NCI-H2081 (cell line): ENCODE measurements at places on chromosomes 16 and 17.

DNA sequence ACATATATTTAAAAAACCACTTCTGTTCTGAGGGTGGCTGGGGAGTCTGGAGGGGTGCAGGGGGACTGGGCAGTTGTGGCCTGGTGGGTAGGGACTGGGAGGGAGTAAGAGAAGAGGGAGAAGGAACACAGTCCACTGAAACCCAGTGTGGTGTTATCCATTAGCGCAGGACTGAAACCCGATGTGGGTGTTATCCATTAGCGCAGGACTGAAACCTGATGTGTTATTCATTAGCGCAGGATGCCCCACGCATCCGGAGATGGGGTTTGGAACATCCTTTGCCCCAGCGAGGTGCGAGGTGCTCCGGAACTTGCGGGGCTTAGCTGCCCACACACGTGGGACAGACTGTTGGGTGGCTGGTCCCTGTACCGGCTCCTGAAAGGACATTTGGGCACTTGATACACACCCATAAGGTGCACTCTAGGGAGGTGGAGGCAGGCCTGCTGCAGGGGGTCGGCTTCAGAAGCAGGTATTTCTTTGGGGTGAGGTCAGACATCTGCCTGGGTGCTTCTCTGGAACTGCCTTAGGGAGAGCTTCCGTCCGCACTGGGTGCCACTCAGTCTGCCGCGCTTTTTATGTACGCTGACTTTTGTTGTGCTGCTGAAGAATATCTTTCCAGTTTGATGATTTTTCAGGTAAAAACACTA is 20.3 kb upstream of the FASN start:
- no peak for DNase-seq

GRCh38 chr17:13044572-13045065 is 26.8 kb upstream of the ELAC2 start:
- no peak for DNase-seq

- no peak for DNase-seq
These were observed 8.5 kb downstream of the TEKT1 start for GRCh38 chr17:6823011-6823442.

GRCh38 chr16:14399378-14400284 is 230.4 kb downstream of the PARN start:
- no peak for DNase-seq

GRCh38 chr17:28147017-28147416 is 104.5 kb downstream of the NLK start:
- DNase-seq = peak; percentile 66

- DNase-seq = no peak
These were observed 100.6 kb downstream of the ZNF423 start for GRCh38 chr16:49755313-49755620.

- peak; percentile 44 for DNase-seq
These were observed 8.4 kb upstream of the SREBF1 start for GRCh38 chr17:17845046-17845775.

DNA sequence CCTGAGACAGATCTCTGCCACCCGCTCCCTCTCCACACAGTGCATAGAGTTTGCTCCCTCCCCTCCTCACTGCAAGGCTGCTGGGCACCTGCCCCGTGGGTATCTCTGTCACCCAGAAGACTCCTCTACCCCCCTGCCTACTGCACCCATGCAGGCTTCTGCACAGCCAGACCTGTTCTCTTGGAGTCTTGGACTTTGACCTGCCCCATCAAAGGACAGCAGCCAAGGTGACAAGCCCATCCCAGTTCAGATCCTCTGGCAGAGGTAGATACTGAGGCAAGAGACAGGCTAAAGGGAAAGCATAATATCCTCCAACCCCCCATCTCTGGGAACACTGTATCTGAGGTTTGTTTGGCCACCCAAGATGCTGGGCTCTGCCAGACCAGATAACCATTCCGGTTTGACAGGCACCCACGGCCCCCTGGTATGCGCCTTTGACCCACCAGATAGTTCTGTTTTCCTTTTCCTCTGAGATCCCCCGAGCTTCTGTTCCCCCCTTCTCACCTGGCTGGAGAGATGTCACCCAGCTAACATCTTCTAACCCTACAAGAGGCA is 239.6 kb downstream of the SOX9 start:
- no peak for DNase-seq

GRCh38 chr17:80639658-80640057 is 95.0 kb downstream of the RPTOR start:
- no peak for DNase-seq

DNA sequence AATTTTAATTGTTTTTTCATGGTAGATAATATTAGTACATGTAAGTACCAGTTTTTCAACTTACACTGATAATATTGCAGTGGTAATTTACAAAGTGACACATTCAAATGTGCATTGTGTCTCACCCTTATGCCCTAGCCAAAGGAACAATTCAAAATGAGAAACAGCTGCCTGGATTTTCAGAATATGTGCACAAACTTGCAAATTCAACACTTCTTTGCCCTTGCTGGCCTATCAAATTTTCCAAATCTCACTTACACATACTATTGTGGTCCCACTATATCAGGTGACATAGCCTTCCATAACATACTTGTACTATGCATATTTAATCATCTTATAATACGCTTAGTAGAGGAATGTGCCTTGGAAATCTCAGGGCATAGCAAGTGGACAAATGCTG is 32.6 kb upstream of the LRRC37A3 start:
- DNase-seq = no peak

- peak; percentile 13 for DNase-seq
These were observed 63.6 kb downstream of the NUP93 start for GRCh38 chr16:56793492-56793891.

GRCh38 chr17:17504341-17505140 is 8.3 kb upstream of the RASD1 start:
- DNase-seq = no peak

DNA sequence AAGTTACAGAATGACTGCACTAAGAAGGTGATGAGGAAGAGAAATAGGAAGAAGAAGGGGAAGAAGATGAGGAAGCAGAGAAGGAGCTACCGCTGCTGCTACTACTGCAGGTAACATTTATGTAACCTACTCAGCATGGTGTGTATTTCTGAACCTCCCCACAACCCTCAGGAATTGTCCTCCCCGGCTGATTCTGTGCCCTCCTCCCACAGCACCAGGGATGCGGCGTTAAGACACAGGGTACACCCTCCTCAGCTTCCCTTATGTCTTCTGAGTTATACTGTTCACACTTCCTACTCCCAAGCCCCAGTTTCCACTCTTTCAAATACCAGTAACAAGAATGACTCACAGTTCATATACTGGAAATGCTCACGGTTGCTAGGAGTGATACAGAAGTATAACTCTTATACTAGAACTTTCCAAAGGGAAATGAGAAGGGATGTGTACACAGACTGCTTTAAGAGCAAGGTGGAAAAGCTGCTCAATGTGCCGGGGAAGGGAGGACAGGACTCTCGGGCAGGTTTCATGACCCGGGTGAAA is 224.5 kb upstream of the PSMD7 start:
- no peak for DNase-seq

GRCh38 chr16:85620374-85620773 is 7.3 kb downstream of the GSE1 start:
- no peak for DNase-seq

- no peak for DNase-seq
These were observed 116.5 kb downstream of the SOCS1 start for GRCh38 chr16:11139326-11140097.

DNA sequence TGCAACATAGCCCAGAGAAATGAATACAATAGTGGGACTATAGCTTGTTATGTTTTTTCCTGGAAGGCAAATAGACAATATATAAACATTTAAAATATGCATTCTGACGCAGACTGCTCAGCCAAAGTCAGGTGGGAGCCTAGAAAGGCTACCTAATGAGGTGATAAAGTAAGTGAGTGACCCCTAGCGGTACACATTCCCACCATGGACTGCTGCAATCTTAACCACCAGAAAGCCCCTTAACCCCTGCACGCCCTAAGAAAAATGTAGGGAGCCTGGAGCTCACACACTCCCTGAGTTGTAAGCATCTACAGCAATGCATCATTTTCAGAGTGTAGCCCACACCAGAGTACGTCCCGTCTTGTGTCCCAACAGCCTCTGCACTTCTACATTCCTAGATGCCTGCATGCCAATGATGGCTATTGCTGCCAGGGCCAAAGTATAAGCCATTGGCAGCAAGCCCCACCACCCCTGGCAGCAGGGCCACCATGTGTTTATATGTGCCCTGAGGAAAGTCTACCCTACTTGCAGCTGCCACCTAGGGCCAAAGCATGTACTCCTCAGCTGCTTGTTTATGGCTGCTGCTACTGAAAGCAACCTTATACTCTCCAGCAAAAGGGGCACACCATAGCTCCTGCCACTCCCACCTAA is 127.6 kb downstream of the KIF2B start:
- no peak for DNase-seq

DNA sequence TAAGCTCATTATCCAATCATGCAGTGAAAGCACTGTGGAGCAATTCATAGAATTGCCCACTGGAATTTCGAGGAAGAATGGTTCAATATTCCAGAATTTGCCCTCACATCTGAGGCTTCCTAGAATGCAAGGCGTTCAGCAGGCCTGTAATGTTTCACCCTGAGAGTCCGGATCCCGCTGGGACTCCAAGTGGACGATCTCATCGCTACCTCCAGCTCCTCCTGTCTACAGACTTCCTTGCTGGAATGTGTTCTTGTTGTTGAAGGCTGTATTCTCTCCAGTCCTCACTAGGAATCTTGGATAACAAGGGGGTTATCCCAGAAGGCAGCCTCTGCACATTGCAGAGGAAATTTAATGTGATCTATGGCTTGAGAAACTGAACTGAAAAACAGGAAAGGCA is 7.8 kb downstream of the SLC47A1 start:
- DNase-seq = no peak

- no peak for DNase-seq
These were observed 16.0 kb downstream of the CD7 start for GRCh38 chr17:82301300-82301915.

DNA sequence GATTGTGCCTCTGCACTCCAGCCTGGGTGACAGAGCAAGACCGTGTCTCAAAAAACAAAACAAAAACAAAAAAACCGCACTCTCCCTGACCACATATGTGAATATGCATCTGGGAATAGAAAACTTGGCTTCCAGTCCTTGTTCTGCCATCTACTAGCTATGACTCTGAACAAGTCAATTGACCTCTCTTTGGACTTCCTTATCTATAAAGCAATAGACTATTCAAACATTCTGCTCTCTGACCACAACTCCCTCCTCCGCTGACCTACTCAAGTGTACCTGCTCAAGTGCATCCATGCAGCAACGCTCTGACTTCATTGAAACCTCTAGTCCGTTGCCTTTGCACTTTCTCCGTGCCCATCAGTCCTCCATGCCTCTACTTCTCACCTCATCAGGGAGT is 52.6 kb upstream of the KDM6B start:
- DNase-seq = no peak

DNA sequence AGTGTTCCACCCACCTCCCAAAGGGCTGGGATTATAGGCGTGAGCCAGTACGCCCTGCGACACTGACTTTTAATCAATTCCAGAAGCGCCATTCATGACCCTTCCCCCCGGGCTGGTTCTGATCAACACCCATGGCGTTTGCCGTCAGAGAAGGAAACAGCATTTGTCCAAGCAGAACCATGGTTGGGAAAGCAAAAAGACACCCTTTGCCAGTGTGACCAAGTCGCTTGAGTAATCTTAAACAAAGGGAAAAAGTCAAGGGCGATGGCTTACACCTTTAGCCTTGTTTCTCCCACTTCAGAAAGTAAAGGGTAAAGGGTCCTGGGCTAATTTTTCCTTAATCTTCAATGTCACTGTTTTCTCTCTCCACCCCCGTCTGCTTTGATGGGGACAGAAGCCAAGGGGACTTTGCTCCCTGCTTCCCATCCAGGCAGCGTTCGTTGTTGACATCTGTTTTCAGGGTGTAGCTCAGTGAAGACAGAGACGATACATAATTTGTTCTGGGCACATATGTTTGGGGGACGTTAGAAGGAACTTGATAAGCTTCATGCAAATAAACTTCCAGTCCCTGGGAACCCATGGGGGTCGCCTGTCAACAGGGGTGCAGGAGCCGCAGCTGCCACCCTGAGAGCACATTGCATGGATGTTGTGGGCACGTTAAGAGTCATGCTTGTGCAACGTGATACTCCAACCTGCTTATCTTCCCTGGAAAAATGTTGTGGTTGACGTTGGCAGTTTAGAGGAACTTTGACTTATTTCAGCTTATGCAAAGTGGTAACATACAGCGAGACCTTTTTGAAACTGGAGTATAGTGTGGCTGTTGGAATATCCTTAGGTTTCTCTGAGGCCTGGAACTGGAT is 50.6 kb upstream of the TANGO6 start:
- DNase-seq = no peak

GRCh38 chr16:73023752-73024570 is 24.0 kb downstream of the ZFHX3 start:
- no peak for DNase-seq

DNA sequence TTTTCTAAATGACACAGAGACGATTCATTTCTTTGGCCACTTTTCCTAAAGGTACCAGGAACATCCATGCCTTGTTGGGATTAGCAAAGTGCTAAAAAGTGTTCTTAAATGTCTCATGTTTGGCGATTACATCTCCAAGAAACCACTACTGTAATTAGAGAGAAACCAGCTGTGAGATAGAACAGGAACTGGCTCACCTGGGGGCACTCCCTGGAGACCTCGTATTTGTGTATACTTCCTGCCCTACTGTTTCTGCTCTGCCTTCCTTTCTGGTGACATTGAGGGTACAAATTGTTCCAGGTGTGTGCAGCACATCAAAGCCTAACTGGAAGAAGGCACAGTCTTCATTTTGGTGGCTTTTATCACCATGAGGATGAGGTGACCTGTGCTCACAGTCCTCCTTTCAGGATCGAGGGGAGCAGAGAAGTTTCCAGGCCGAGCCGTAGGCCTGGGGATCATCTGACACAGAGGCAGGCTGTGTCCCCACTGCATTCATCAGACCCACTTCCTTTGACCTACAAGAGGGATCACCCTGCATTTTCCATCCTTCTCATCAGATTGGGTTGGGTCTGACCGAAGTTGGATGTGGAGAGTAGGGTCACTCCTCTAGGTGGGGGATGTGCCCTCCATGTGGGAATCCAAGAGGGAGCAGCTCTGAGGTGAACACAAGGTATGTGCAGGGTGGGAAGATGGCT is 23.7 kb downstream of the CCL4 start:
- no peak for DNase-seq

DNA sequence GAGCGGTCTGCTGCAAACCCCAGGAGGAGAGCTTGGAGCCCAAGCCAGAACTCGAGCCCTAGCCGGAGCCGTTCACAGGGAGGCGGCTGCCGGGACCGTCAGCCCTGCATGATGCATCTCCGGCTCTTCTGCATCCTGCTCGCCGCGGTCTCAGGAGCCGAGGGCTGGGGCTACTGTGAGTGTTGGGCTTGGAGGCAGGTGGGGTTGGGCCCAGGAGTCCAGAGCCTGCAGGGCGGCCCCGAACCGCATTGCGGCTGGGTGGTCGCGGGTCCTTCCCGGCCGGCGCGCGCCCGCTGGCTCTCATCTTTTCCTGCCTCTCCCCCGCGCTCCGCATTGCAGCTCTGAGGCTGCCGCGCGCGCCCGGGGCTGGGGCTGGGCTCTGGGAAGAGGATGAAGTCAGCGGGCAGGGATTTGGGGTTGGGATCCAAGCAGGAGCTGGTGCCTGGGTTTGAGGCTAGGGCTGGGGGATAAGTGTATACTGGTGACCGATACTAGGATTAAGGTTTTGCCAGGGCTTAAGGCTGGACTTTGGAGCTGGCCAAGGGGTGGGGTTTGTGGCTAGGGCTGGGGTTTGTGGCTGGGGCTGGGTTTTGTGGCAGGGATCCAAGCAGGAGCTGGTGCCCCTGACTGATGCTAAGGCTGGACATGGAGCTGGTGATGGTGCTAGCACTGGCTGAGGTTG is 532 bp downstream of the CNTNAP1 start:
- peak; percentile 77 for DNase-seq

GRCh38 chr17:64491034-64491860 is 5.6 kb downstream of the POLG2 start:
- DNase-seq = no peak
